Endothelial cell of coronary artery (primary cell): ENCODE measurements at places on chromosomes 1 and 21. TPM values are rescaled to one million over a fixed set of nuclear protein-coding genes. Genes with fewer than 3 reads are reported as not detected.

RGS13 gene
- total RNA-seq: not detected in 2 replicates

TMEM35B gene
- total RNA-seq: 14.6 and 18.4 TPM in 2 replicates

TTC3 gene
- total RNA-seq: 129 and 140 TPM in 2 replicates

BGLAP gene
- total RNA-seq: 0.19 and 0.27 TPM in 2 replicates

PLCH2 gene
- total RNA-seq: under 0.01 and 0.09 TPM in 2 replicates

IL19 gene
- not detected in 2 replicates for total RNA-seq

DNM3 gene
- 0.54 and 0.56 TPM in 2 replicates for total RNA-seq

OR6N2 gene
- not detected in 2 replicates for total RNA-seq
